ENCODE measurements at places on chromosomes 12 and 14.

DNA sequence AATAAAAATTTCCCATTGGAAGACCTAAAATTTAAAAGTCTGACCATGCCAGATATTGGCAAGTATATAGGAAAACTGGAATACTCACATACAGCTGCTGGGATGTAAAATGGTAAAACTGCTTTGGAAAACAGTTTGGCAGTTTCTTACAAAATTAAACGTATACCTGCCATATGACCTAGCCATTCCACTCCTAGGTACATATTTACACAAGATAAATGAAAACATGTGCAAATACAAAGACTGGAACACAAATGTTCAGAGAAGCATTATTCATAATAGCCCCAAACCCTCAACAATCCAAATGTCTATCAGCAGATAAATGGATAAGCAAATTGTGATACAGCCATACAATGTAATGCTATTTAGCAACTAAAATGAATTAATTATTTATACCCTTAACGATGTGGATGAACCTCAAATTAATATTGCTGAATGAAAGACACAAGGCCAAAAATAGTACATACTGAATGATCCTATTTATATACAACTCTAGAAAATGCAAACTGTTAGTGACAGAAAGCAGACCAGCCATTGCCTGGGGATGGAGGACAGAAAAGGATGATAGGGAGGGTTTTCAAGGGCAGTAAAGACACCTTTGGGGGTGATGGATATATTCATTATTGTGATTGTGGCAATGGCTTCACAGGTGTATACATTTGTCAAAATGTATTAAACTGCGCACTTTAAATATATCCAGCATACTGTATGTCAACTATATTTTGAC, 21.3 kb upstream of the TCP11L2 start:
- no peak for DNase-seq

- DNase-seq, result no peak
Observed at GRCh38 chr14:104882325-104882973, 17.4 kb downstream of the CEP170B start.

GRCh38 chr14:56752428-56752827, 57.9 kb downstream of the OTX2 start:
- no peak for DNase-seq

- DNase-seq, result no peak
Observed at GRCh38 chr14:99532310-99532709, 51.1 kb downstream of the CCNK start.

- no peak for DNase-seq
Observed at GRCh38 chr12:105335856-105336255, 5.4 kb downstream of the C12orf75 start.

- no peak for DNase-seq
Observed at GRCh38 chr12:130827432-130827831, 11.6 kb downstream of the STX2 start.

DNA sequence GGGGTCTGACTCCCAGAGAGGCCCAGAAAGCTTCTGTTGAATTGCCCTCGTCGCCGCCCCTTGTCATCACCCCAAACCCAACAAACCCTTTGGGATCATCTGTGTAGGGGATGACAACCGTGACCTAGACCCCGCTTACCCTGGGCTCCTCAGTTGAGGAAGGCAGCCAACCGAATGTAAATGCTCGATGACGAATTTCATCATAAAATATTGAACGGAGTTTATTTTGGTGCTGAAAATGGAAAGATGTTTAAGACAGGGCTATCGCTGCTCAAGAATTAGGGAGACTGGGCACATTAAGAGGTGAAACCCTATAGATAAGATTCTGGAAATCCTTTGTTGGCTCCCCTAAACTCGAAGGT, 512 bp downstream of the ACTR10 start:
- DNase-seq, result no peak

- DNase-seq, result no peak
Observed at GRCh38 chr14:35122696-35123387, 490 bp downstream of the PRORP start.

DNA sequence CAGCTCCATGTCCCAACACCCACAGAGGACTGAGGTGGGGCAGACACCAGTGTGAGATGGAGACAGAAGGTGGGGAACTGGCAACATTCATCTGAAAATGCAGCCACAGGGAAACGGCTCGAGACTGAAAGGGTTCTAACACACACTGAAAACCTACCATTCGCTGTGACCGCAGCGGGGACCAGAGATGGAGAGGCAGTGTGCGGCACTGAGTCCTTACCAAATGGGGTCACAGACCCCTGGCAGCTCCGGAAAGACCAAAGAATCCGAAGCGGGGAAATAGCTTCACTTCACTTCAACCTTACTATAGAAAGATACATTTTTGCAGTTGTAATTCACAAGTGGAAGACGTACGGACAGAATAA, 9.6 kb downstream of the BAG5 start:
- DNase-seq, result no peak

DNA sequence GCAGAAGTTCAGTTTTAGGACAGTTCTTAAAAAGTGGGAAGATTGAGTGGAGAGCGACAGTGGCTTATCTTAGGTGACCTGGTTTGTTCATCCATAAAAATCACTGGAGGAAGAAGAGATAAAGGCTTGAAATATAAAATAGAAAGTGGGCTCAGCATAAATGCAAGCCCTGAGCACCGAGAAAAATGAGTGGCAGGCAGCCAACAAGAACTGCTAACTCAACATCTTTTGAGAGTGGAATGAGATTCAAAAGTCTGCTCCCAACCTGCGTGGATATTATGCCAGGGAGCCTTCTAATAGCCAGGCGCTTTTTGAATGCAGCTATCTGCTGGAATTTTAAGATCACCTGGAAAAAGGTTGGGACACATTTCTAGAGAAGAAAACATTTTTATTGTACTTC, 666.5 kb downstream of the FLRT2 start:
- DNase-seq, result no peak

DNA sequence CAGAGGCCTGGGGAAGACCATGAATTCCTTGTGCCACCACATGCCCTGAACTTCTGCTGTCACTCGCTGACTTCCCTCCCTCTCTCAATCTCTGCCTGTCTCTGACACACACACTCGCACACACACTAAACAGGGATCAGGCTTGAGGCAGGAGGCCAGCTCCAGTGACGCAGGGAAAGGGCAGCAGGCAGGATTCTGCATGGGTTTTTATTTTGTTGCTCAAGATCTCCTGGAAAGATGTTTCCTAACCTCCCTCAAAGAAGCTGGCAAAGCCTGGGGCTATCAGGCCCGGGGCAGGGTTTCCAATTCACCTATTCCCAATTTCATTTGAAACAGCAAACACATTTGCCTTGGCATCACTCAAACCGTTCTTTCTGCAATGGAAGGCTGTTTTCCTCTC, 27.7 kb upstream of the PEX5 start:
- DNase-seq, result no peak

DNA sequence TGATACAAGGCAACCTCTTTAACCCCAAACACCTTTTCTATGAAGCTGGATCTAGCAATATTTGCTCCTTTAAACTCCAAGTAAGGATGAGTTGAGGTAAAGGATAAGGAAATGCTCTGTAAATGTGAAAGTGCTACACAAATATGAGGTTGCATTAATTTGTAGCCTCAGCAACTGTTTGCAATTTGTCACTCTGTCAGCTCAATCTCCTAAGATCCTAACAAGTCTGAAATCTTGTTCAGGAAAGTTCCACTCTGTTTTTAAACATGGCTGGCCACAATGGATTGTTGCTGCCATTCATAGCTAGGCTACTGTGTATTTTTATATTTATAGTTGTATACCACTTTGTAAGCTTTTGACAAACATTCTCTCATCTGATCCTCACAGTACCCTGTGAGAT, 51.3 kb downstream of the SCN8A start:
- no peak for DNase-seq

DNA sequence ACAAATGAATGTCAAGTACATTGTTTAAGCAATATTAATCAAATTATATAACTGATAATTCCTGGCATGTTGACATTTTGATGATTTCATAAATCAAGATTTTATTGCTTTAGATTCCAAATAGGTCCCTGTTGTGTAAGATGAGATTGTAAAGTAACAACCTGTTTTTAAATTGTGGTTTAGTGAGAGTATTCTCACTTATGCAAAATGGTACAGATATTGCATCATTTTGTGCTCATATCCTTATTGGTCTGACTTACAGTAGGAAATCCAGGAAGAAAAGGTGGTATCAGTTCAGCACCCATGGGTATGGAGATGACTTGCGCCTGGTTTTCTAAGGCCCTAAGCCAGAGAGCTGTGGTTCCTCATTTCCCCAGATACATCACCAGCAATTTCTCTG, 165.5 kb downstream of the KIF21A start:
- no peak for DNase-seq

GRCh38 chr12:51080136-51080535, 3.3 kb downstream of the CSRNP2 start:
- no peak for DNase-seq

DNA sequence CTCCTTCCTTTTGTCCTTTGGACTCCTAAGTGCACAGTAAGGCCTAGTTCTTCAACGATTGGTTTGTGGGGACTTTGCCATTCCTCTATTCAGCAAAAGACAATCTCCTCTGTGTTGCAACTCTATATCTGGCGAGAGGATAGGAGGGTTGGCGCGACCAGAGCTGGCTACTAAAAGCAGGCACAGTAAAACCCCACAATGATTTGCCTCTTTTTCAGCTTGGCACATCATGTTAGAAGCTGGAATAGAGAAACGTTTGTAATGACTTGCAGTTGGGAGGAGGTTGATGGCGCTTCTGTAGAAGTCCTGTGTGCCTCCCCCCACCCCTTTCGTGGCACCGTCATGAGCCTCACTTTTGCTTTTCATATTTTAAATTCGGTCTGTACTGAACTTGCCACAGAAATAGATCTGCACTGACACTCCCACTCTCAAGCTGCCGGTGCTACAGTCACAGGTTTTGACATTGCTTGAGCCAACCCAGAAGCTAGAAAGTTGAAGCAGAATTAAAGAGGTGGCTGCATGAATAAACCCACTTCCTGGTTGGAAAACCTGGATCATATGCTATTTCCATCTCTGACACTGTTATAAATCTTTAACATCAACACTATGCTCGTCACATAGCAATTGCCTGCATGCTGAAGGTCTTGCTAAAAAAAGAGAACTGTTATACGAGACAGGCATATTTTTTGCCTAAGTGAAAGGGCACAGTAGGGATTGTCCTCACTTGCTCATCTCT, 315.3 kb upstream of the PRICKLE1 start:
- no peak for DNase-seq

GRCh38 chr14:71803539-71804260, 128.5 kb upstream of the RGS6 start:
- no peak for DNase-seq

GRCh38 chr14:64623554-64624165, 73.9 kb downstream of the PPP1R36 start:
- no peak for DNase-seq

GRCh38 chr14:74858022-74858421, 17.9 kb downstream of the PROX2 start:
- no peak for DNase-seq

GRCh38 chr12:54590978-54591591, 2.6 kb upstream of the PPP1R1A start:
- DNase-seq, result no peak

DNA sequence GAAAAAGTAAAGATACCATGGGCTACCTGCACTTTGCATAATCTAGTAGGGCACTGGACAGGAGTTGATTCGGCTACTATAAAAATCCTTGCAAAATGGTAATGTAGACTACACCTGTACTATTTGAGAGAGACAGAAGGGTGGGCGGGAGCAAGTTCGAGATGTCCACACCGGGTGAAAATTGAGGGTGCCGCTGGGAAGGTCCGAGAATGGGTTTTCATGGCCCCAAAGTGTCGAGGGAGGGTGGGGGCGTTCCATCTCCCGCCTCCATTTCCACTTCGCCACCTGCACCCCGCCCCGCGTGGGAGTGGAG, 648 bp downstream of the SNX6 start:
- DNase-seq, result no peak

- no peak for DNase-seq
Observed at GRCh38 chr12:96208801-96209549, 14.8 kb downstream of the ELK3 start.

DNA sequence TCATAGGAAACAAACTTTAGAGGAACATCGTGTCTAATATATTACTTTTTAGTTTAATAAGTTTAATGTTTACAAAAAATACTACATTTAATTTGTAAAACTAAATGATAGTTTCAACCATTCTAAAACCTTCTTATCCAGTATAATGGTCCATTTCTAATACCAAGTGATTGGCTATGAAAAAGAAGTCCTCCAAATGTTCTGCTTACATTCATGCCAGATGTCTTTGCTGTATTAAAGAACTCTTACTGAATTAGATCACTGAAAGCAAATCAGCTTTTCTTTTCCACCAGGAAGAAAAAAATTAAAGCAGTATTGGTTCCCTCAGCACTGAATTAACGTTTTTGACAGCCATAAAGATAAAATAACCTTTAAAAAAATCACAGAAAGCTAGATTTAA, 3.7 kb downstream of the NOVA1 start:
- DNase-seq, result no peak

DNA sequence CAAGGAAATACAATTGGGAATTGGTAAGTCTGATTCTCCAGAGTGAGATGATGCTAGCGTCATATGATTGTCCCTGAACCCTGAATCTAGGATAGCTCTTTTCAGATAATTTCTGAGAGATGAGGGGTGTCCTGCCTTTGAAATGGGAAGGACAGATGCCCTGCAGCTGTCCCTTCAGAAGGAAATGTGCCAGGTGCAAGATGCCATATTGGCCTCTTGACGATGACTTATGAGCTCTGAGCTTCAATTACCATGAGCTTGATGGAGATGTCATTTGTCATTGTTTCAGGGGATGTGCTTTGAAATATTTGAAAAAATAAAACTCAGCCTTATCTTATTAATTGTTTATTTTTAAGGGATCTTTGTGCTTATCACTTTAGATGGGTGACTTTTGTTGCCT, 185.1 kb downstream of the DACT1 start:
- no peak for DNase-seq

- no peak for DNase-seq
Observed at GRCh38 chr12:116693286-116694227, 44.3 kb downstream of the SPRING1 start.

DNA sequence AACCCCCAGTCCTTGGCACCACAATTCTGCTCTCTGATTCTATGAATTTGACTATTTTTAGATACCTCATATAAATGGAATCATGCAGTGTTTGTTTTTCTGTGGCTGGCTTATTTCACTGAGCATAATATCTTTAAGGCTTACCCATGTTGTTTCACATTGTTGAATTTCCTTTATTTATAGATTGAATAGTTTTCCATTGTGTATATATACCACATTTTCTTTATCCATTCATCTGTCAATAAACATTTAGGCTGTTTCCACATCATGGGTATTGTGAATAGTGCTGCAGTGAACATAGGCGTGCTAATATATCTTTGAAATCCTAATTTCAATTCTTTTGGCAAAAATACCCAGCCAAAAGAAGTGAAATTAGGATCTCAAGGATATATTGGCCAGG, 126.7 kb upstream of the SLC38A2 start:
- no peak for DNase-seq

- no peak for DNase-seq
Observed at GRCh38 chr12:90261283-90261682, 552.6 kb upstream of the ATP2B1 start.

All from fibroblast of skin of left biceps (primary cell).